ENCODE measurements at places on chromosomes 13 and 19.

- no peak for DNase-seq
Observed at GRCh38 chr19:51808333-51808986, 13.5 kb downstream of the FPR3 start.

GRCh38 chr13:25268561-25268960 is 18.7 kb downstream of the MTMR6 start:
- no peak for DNase-seq

DNA sequence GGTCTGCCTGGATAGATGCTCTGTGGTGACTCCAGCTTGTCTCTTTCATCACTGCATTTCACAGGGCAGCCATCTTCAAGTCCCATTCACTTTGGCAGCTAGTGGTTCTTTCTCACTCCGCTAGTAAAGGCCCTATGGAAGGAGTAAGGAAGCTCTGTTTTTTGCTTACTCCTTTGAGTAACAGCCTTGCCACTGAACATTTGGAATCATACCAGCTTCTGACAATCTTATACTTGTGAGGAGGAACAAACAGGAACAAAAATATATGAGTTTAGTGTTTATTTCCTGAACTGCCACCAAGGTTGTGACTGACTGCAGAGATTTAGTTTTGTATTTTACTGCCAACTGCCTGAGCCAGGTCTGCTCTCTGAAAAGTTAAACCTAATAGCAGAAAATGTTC is 38.7 kb downstream of the KCTD4 start:
- no peak for DNase-seq

- no peak for DNase-seq
Observed at GRCh38 chr13:108426893-108427292, 157.4 kb downstream of the TNFSF13B start.

DNA sequence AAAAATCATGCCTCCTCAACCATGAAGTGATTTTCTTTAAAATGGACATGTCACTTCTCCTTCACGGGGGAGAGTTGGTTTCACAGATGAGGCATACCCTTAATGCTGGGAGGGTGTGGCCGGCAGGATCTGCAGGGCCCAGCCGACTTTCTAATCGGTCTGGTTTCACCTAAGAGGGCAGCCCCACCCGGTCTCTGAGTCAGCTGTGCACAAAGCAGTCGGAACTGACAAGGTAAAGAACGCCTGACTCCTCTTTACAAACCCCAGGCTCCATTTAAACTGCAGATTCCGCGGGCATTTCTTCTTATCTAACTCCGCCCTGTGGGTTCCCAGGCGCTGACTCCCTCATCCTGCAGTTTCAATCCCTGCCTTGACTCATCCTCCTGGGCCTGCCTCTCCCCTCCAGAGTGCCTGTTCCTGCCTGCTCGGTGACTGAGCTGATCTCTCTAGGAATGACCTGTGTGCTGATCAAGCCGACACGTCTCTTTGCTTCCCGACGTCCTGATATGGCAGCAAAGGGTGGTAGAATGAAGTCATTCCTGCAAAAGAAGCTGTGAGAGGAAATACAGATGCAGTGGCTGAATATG is 63.4 kb downstream of the EFNB2 start:
- no peak for DNase-seq

All from activated naive CD4-positive, alpha-beta T cell treated with anti-CD3 and anti-CD28 coated beads, Interleukin-2, amount 50 U/mL, for 72 hours (primary cell).